Dorsolateral prefrontal cortex (tissue), 122 donors: ENCODE measurements at places on chromosomes 4 and X. TPM values are rescaled to one million over a fixed set of nuclear protein-coding genes. Genes with fewer than 3 reads are reported as not detected.

Gene AFP
- 1.0 TPM for total RNA-seq

Gene SULT1E1
- total RNA-seq: not detected

Gene TRAM1L1
- 8.0 TPM for total RNA-seq

Gene HTRA3
- total RNA-seq: 1.1 TPM

Gene CDX4
- not detected for total RNA-seq

Gene PWWP3B
- 10.7 TPM for total RNA-seq

Gene SPANXA1
- total RNA-seq: not detected

Gene FAM236B
- total RNA-seq: not detected
